Progenitor cell of endocrine pancreas (in vitro differentiated cells): ENCODE measurements at places on chromosomes 6 and 20. TPM values are rescaled to one million over a fixed set of nuclear protein-coding genes. Genes with fewer than 3 reads are reported as not detected.

GJA10 gene
- total RNA-seq = not detected in 2 replicates

ADTRP gene
- not detected in 2 replicates for total RNA-seq

DNA sequence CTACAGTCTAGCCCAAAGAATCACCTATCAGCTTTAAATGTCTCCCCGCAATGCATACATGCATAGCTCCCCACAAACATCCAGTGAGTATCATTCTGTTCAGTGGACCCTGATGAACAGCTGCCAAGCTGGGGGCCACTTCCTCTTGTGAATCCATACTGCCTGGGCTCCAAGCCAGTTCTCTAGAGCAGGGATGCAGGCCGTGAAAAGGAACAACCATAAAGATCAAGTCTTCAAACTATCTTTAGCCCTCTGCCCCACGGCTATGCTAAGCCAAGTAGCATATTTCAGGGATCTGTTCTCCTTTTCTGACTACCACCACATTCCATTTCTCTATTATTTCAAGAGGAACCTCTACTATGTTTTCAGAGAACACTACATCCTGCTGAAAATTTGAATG is 191.7 kb upstream of the BTBD3 start:
- peaks cover 7% of the 10 kb centered on the region for H3K27me3 ChIP-seq
- H3K36me3 ChIP-seq = peaks cover 2% of the 10 kb centered on the region
- no peak for DNase-seq
- H3K4me3 ChIP-seq = no peak overlapping the region
- H3K4me1 ChIP-seq = no peaks in the 10 kb centered on the region
- H3K27ac ChIP-seq = no peak overlapping the region

GRCh38 chr6:138515657-138516248 is 16.5 kb upstream of the NHSL1 start:
- peaks cover 29% of the 10 kb centered on the region for H3K4me1 ChIP-seq
- no peaks in the 10 kb centered on the region for H3K27me3 ChIP-seq
- DNase-seq = no peak
- no peak overlapping the region for H3K27ac ChIP-seq

ADGRF5 gene
- 0.04 TPM in 1 of 2 replicates, not detected in the other for total RNA-seq

DNA sequence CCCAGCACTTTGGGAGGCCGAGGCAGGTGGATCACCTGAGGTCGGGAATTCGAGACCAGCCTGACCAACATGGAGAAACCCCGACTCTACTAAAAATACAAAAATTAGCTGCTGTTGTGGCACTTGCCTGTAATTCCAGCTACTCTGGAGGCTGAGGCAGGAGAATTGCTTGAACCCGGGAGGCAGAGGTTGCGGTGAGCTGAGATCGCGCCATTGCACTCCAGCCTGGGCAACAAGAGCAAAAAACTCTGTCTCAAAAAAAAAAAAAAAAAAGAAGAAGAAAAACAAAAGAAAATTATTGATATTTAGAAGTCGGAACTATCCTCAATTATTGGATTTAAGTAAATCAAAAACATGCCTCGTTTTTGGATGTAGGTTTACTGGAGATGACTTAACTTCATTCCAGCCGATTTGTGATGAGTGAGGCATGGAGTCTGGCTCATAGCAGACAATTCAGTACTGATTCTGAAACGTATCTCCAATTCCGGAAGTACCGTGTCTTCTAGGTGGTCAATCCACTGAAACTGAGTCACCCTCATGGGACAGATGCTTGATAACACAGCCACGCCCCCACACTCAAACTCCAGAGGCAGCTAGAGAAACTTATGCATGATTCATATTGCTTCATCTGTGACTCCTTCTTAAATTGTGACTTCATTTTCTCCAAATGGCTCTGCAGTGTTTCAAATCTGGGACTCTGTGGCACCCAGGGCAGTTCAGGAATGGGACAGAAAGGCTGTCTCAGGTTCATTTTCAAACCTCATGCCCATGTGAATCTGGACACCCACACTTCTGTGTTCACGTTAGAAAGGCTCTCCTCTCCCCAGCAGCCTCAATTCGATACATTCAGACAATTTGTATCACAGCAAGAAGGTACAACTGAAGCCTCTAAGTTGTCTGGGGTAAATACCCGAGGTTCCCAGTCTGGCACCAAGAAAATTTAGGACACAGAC is 110.4 kb upstream of the ARMC2 start:
- peaks cover 3% of the 10 kb centered on the region for H3K27me3 ChIP-seq
- no peak for DNase-seq

SLPI gene
- total RNA-seq = not detected in 2 replicates

RAET1E gene
- not detected in 2 replicates for total RNA-seq

DNA sequence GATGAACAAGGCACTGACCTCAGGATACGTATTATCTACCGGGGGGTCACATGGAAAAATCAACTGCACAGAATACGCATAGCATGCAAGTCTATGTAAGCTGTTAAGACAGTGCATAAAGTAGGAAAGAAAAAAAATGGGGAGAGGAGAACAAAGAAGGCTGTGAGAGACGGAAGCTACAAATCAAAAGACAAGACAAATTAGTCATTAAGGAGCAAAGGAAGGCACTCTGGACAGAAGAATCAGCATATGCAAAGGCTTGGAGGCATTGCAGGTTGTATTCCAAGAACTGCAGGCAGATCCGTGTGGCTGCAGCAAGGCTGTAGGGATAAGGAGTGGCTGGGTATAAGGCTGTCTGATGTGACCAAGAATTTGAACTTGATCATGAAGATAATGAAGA is 89.0 kb downstream of the NRSN1 start:
- H3K4me1 ChIP-seq = no peaks in the 10 kb centered on the region
- no peaks in the 10 kb centered on the region for H3K27me3 ChIP-seq
- peaks cover 2% of the 10 kb centered on the region for H3K36me3 ChIP-seq
- DNase-seq = no peak
- no peak overlapping the region for H3K4me3 ChIP-seq

DNA sequence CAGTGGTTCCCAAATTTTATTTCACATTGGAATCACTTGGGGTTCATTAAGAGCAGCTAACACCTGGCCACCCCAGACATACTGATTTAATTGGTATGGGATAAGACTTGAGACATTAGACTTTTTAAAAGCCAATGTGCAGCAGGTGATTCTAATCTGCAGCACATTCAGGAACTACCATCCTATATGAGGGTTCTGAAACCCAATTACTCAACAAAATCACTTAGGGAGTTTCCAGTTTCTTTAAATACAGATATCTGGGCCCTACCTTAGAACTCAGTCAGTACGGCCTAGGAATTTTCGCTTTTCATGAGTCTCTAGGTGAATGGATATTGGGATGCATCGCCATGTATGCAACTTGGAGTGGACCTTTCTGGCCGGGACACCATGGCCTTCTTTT is 24.0 kb upstream of the L3MBTL3 start:
- peaks cover 27% of the 10 kb centered on the region for H3K27me3 ChIP-seq
- DNase-seq = no peak
- H3K27ac ChIP-seq = no peak overlapping the region
- H3K4me3 ChIP-seq = no peak overlapping the region
- no peaks in the 10 kb centered on the region for H3K4me1 ChIP-seq

OPN5 gene
- total RNA-seq = 0.09 TPM in 1 of 2 replicates, not detected in the other
